Fibroblast of villous mesenchyme (primary cell): ENCODE measurements at places on chromosomes 7 and 10. TPM values are rescaled to one million over a fixed set of nuclear protein-coding genes. Genes with fewer than 3 reads are reported as not detected.

DNA sequence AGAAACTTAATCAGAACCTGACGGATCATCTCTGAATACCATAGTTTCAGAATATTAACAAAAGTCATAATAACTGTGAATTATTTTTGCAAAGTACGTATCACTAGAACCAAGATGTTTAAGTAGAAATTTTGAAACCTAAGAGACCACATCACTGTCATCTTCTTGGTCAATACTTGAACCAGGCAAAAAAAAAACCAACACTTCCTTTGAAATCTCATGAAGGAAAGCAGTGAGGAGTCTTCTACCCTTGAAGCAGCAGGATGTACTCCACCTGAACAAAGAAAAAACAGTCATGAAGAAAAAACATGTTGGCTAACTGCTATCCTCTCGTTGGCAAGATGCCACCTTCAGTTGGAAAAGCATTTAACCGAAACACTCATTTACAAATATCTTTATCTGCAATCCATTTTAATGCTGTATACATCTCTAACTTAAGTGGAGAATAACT, 82.4 kb downstream of the SRPK2 start:
- DNase-seq = no peak

LLCFC1 gene
- not detected in 2 replicates for total RNA-seq

- no peak for DNase-seq
Measured at GRCh38 chr7:155276800-155277375, 20.8 kb upstream of the INSIG1 start.

DNA sequence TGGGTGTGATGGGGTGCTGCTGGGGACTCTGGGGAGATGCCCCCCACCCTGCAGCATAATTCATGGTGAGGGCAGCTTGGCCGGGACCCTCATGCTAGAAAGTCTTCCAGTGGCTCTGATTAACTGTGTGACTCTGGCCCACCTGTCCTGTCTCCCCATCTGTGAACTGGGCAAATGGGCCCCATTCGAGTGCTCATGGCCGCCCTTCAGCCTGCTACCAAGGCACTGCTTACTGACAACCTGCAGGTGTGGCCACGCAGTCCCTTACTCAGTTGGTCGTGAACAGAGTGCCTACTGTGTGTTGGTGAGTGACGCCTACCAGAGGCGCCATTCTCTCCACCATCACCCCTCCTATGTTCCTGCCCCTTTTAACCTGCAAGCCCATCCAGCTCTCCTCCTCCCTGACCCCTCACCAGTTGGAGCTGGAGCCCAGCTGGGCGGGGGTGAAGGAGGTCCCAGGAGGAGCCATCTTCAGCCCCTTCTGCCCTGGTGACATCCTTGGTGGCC, 109.4 kb downstream of the ZMIZ1 start:
- no peak for DNase-seq

NAT16 gene
- not detected in 2 replicates for total RNA-seq

GRCh38 chr7:131249003-131249402, 78.7 kb upstream of the MKLN1 start:
- DNase-seq = peak; percentile 97

DNA sequence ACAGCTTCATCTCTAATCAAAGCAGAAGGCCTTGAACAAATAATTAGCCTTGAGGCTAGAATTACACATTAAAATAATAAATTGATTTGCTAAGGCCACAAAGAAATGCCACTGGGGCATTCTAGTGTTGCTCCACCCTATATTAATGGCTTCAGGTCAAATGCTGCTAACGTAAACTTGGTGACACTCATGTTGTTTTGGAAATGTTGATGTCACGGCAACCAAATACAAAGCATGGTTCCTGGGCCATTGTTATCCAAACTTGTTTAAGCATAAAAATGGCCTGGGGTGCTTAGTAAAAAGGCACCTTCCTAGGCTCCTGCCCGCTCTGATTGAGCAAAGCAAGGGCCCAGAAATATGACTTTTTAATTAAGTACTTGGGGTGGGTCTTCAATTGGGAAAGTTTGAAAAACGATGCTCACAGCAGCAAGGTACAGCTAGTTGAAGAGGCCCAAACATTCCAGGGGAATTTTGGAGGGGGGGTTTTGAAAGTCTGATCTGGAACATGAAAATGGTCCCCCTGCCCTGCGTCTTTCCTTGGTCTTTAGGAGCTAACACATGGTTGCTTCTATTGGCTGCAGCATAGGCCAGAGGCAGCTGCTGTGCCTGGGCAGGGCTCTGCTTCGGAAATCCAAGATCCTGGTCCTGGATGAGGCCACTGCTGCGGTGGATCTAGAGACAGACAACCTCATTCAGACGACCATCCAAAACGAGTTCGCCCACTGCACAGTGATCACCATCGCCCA, 67.8 kb downstream of the ABCC2 start:
- DNase-seq = no peak

DNA sequence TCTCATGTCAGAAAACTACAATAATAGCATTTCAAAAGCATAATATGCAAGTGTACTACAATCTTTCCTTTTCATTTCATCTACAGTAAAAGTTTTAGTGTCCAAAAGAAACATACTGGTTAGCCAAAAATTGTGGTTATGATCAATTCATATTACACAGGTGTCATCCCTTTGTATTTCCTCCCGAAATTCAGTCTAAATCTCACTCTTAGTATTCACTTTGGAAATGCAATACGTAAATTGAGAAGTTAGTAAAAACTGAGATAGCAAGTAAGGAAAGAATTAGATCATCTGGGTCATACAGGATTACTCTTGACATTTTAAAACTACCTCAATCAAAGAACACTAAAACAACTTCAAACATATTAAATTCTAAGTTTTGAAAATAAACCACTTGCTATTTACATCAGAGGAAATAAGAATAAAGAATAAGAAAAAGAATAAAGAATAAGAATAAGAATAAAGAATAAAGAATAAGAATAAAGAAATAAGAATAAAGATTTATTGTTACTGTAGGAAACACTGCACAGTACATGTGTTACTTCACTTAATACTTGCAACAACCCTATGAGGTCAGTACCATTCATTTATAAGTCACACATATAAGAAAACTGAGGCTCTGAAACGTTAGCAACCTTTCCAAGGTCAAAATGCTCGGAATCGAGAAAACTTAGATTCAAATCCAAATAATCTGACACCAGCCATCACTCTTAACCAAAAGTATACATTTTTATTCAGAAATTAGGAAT, 10.5 kb downstream of the SNX13 start:
- no peak for DNase-seq

GRCh38 chr7:100799037-100799896, 28.1 kb downstream of the EPHB4 start:
- DNase-seq = peak; percentile 77

CCDC126 gene
- 14.5 and 15.5 TPM in 2 replicates for total RNA-seq

FLNC gene
- total RNA-seq = 185 and 202 TPM in 2 replicates

GRCh38 chr10:94093286-94093905, 99.7 kb downstream of the PLCE1 start:
- no peak for DNase-seq

- no peak for DNase-seq
Measured at GRCh38 chr10:127415901-127416581, 133.1 kb upstream of the NPS start.

DNA sequence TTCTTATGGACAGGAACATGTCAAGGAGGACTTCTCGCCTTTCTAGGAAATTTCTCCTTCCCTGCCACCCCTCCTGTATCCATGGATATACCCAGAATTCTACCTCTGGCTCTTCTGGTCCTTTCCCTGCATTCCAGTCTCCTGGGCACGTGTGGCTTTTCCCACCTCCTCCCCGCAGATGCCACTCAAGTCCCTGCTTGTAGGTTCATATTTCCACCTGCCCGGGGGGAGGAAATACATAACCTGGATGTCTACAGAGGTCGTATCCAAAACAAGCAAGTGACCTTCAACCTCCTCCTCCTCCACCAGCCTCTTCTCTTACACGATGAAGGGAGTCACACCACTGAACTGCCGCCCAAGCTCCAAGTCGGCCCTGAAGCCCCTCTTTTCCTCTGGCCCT, 20.7 kb downstream of the FGFR2 start:
- DNase-seq = no peak

DNA sequence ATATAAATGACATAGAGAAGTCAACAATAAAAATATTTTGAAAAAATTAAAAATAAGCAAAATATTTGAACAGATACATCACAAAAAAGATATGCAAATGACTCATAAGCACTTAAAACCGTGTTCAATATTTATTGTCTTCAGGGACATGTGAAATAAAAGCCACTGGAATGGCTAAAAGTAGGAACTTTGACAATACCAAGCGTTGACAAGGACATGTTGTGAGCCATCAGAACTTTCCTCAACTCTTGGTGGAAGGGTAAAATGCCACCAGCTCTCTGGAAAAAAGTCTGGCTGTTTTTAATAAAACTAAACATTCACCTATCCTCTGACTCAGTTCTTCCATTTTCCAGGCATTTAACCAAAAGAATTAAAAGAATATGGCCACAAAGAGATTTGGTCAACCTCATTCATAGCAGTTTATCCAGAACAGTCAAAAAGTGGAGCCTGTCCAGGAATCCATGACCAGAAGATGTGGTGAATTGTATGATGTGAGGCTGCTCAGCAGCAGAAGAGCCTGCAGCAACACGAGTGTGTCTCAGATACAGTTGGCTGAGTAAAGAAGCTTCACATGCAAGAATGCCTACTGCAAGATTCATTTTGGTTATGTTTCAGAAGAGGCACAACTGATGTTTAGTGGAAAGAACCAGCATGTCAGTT, 7.1 kb upstream of the KLF6 start:
- no peak for DNase-seq

DNA sequence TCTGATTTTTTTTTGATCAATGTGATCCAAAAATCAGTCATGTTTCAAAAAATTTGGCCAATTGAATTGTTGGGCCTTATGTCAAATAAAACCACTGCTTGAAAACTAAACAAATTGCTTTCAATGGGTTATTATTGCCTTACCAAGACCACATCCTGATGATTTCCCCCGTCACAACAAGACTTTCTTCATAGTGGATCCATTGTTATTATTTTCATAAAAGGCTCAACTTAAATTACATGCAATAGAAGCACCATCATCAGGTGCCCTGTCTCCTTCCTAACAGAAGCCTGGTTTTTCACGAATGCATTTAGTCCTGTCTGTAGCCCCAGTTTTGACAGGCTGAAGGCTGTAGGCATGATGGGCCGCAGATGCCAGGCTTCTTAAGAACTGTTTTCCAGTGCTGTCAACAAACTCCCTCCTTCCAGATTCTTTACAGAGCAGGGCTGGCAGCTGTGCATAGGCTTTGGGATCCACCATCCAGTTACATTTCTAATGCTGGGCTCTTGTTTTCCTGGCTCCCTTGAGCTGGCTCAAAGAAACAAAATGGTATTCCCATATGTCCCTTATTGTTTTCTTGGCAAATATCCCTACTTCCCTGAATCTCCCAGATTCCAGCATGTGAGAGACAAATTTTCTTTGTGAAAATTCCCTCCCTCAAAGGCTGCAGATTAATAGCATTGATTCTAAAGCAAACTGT, 302.0 kb downstream of the TWIST1 start:
- no peak for DNase-seq

- peak; percentile 64 for DNase-seq
Measured at GRCh38 chr7:24756545-24757352, 515 bp downstream of the GSDME start.

DNA sequence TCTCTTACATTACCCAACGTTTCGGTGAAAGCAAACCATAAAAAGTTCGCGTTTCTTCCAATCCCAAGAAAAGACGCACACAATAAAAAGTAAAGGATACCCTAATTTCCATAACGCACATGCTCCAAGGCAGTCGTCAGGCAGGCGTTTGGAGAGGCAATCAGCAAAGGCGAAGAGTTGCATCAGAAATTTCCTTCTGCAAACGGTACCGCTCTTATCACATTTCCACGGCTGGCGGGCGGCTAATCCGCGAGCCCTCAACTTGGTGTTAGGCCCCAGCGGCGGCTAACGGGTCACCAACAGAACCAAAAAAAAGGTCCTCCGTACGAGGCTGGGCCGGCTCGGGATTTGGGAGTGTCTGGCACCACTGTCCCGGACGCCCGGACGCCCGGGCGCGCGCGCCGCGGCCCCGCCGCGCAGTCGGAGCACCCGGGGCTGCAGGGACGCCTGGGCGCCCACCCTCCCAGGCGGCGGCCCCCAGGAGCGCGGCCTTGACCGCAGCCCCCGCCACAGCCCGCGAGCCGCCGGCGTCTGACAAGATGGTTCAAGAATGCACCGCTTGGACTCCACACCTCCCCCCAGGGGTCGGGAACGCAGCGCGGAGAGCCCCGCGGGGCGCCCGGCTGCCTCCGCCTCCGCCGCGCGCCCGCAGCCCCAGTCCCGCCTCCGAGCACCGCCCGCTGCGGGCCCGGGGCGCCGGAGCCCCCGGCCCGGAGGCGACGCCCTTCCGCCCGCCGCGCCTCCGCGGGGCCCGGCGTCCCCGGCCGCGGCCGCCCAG, 9.8 kb upstream of the GRB10 start:
- peak; percentile 73 for DNase-seq

DNA sequence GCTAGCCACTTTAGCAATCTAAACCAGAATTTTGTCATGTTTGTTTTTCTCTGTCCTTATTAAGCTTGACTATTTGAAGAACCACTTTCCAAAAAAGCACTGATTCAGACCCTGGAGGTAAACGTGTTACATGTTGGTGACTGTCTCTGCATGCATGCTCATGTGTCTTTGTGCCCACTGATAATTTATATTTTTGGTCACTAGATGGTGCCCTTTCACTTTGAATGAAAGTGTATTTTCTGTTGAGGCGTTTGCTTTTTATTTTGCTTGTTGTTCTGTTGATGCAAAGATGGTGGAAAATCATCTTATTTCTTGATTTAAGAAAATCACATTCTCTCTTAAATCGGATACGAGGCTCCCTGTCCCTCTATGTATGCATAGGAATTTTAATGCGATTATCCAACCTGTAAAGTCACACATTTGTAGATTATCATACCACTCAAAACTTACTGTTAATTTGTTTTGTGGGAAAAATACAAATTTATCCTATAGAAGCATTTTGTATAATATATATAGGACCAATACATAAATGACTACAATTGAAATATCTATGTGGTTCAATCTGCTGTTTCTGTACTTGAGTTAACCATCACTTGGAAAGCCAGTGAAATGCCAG, 269.3 kb downstream of the BICC1 start:
- DNase-seq = peak; percentile 57

DNA sequence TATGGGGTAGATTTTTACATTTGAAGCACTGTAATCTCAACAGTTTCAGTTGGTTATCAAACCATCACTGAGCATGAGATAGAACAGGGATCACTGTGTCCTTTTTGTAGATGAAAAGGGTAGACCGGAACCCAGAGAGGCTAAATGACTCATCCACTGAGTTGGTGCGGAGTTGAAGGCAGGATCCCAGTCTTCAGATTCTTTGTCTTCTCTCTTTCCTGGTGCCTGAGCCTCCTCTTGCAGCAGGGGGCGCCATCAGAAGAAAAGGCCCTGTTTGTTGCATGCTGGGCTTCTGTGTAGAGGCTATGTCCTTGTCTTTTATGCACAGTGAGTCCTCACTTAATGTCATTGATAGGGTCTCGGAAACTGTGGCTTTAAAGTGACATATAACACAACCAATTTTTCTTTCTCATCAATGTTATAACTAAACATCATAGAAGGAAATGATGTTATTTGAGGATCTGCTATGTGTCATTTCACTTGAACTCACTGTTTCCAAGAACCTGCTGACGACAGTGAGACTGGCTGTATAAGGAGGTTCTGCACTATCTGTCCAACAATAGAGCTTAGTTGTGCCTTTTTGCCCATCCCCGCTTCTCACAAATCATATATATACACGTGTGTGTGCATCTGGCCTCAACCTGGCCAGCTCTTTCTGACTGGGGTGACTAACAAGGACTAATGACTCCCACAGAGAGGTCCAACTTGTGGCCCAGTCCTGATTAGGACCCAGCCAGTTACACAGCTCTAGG, 14.3 kb downstream of the ZNF282 start:
- DNase-seq = peak; percentile 43
